ENCODE measurements at places on chromosomes 7 and 10.

- DNase-seq: no peak
Measured at GRCh38 chr7:6480323-6480660, 32.5 kb upstream of the DAGLB start.

DNA sequence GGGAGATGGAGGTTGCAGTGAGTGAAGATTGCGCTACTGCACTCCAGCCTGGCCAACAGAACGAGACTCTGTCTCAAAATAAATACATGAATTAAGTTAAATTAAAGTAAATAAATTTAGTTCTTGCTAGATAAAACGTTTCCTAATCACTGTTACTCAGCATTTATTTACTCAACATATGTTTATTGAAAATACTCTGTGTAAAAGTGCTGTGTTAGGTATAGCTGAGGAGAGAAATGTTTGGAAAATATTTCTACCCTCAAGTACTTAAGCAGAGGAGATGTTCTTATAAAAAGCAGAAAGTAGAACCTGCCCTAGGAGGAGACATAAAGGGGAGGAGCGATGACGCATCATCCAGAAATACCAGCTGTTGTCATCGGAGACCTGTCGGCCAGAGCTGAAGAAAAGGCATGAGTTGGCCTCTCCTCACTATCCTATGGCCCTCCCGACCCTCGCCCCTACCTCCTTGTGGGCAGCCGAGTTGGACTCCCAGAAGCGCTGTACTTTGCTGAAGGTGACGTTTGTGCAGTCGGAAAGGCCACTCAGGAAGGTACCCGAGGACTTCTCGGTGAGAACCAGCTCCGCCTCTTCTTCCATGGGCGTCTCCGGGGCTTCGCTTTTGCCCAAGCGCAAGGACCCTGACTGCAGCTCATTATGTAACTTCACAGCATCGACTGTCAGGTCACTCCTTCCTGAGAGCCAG, 1.1 kb downstream of the RRP12 start:
- DNase-seq: peak; percentile 20

DNA sequence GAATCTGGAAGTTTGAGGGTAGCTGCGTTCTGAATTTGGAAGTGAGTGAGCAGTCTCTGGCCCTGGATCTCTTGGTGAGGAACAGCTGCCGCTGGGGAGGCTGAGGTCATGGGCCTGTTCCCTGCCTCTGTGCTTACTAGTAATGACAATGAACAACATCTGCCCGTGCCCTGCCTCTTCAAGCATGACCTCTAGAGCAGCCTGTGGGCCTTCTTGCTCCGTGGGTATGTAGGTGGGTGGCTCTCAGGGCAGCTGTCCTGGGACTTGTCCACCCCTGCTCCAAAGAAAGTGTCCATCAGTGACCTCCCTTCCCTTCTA, 186.2 kb downstream of the CXCL12 start:
- no peak for DNase-seq

DNA sequence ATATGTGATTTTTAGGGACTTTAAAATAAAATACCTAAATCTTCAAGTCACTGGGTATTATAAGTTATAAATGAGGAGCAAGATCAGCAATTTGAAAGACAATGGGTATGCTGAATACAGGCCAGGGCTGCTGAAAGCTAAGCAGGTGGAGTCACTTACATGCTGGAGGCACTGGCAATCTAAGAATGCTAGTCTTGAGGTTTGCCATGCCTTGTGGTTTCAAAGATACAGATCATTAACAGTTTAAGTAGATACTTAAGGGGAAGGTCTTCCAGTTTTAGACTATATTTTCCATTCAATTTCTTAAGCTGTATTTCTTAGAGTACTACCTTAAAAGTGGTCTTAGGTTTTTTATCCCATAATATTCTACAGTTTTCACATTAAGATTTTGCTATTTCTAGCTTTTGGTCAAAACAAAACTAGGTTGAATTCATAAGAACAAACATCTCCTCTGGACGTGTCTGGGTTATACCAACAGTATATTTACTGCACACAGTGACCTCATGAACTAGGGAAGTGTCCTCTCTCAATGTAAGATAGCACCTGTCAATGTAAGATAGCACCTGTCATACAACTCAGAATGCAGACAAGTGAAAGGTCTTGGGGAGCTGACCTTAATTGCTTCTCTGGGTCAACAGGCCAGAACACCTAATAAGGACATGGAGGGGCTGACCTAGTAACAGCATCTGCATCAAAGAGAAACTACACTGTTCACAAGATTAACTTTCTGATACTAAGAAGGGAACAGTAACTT, 2.0 kb downstream of the SRI start:
- DNase-seq: no peak

DNA sequence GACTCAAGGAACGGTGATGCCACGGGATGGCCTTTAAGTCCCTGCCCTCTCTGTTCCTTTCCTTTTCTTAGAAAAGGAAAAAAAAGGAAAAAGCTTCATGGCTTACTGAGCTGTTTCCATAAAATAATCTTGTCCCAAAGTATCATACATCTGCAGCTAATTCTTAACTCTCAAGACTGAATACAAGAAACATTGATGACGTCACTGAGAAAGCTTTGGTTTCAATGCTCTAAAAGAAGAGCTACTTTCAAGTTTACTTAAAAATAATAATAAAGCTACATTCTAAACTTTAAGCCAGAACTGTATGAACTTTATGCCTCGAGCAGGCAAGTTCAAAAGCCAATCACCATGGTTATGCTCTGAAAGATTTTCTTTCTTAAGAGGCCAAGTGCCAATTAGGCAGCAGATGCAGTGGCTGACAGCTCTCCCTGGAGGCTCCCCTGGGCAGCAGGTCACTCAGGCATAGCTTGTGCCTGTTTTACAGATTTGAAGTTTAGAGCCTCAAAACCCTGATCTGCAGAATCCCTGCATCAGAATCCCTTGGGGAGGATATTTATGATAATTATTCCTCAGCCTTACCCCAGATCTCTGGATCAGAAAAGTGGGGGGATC, 165.0 kb downstream of the CHN2 start:
- no peak for DNase-seq

GRCh38 chr7:92781117-92781720, 55.2 kb downstream of the CDK6 start:
- no peak for DNase-seq

DNA sequence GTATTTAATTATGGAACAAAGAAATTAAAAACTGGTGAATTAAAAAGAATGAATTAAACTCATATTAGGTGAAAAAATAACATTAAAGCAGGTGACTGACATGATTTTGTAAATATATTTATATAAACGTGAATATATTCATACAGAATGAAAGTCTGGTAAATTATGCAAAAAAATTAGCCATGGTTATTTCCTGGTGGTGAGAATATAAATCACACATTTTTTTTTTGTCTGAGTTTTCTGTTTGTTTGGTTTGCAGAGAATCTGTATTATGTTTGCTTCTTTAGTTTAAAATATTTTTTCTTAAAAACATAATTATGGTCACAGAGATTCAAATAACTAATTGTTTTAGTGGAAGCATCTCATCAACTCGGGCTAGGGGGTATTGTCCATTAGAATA, 73.0 kb upstream of the CSTF2T start:
- no peak for DNase-seq

DNA sequence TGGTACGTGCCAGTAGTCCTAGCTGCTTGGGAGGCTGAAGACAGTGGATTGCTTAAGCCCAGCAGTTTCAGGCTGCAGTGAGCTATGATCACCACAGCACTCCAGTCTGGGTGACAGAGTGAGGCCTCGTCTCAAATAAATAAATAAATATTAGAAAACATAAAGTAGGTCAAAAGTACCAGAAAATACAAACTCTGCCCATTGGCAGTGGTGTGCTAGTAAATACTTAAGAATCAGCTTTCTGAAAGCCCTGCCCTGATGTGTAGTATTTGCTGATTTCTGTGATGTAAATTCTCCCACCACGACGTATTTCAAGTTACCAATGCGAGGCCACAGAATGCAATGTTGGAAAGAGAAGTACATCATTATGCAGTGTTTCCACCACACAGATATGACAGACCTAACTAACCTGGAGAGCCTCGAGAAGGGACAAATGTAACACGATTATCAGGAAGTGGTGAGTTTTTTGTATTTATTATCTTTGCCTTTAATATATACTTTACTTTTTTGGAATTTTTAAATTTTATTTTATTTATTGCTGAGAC, 11.8 kb upstream of the MAP3K8 start:
- DNase-seq: no peak

- DNase-seq: peak; percentile 61
Measured at GRCh38 chr10:27319752-27320431, 79.3 kb upstream of the ACBD5 start.

GRCh38 chr7:30727061-30727945, 24.6 kb upstream of the INMT start:
- DNase-seq: no peak

DNA sequence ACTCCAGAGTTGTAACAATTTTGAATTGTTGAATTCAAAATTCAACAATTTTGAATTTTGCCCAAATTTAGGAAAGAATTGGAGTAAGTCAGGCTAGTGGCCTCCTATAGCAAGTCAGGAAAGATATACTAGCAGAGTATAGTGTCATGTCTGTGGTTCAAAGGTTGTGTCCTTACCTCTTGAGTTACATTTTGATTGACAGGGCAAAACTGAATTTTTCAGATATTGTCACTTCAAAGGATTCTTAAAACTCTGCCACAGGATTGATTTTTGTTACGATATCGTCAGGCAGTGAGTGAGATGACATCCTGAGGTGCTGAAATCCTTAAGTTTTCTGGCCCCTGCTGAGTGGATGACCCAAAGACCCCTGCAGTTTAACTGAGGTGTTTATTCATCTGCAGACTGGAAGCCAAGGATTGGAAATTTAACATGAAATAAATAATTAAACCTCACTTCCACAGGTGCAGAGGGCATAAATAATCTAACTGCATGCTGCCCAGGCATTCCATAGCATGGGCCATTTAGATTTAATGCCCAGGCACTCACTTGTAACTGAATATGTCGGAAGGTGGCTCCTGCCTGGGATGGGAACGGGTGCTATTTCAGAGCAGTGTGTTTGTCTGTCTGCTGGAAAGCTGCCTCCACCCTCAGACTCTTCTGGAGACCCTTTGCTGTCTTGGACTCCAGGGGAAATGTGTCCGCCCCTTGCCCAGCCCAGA, 50.8 kb downstream of the RBM20 start:
- DNase-seq: no peak

DNA sequence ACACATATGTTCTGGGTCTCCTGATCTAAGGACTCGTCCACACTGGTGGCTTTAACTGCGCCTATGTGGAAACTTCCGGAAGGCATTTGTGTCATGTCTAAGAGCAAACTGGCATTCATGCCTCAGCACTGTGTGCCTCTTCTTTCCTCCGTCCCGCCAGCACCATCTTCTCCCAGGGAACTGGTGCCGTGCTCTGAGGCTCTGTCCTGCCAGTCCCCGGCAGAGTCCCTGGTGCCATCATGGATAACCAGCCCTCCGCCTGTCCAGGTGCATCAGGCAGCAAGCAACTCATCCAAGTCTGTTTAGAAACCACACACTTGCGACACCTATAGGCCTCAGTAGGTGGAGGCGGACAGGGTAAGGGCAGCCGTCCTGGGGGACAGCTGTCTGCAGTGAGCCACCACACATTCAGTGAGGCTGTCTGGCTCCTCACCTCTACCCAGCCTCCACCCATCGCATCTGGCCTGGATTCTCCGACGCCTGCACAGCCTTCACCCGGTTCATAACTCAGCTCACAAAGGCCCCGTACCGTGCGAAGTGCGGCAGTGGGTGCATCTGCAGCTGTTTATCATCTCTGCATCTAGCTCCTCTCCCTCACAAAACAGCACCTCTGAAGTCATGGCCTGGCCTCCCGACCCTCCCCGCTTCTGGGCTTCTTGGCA, 162.7 kb downstream of the DIP2C start:
- DNase-seq: no peak

DNA sequence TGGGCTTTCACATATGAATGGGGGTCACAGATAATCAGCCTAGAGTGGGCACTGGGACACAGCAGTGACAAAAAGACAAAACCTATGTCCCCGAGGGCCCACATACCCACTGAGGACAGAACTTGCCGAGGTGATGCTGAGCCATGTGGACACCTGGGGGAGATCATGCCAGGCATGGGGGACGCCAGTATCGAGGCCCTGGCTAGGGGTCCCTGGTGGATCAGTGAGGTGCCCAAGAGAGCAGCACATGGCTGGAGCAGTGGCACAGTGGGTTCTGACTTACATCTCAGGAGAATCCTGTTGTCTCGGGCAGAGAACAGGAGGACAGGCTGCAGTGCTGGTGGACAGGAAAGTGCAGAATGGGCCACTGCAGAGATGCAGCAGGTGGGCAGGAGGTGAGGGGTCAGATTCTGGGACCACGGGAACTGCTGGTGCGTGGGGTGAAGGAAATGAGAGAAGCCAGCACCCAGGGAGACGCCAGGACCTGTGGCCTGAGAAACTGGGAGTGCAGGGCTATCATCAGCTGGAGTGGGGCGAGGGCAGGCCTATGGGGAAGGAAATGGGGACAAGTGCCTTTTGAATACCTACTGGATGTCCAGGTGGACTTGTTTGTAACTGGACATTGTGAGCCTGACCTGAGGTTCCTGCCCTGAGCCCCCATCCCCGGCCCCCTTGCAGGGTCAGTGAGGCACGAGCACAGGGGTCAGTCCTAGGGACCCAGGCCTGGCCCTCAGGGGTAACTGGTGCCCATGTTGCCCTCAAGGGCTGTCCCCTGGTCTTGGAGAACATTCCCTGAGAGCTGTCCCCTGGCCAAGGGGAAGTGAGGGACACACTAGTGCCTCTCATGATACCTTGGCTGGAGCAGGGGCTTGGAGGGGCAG, 91.2 kb upstream of the RET start:
- no peak for DNase-seq

DNA sequence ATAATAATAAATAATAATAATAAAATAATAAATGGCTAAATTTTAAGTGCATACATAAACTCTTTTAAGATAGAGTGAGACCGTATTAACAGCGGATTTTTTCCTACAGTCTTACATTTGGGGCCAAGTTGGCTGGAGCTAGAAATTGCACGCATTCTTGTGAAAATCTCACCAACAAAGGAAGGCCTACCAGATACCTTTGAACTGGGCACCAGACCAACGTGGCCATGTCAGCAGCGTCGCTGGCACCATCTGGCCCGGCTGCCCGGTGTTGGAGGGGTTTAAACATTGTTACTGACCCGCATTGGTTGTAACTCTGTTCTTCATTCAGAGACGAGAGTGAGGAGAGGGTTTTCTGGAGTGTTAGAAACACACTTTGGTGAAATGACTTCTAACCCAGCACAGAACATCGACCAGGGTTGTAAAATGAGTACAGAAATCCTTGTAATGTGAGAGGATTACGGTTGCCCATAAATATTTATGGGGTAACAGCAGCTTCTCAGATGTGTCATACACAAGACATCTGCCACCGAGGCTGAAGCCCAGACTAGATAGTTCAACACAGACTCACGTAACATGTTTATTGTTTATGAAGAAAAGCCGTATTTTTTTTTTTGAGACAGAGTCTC, 34.6 kb upstream of the UNCX start:
- DNase-seq: no peak

GRCh38 chr10:436911-437665, 252.4 kb downstream of the DIP2C start:
- DNase-seq: peak; percentile 35

DNA sequence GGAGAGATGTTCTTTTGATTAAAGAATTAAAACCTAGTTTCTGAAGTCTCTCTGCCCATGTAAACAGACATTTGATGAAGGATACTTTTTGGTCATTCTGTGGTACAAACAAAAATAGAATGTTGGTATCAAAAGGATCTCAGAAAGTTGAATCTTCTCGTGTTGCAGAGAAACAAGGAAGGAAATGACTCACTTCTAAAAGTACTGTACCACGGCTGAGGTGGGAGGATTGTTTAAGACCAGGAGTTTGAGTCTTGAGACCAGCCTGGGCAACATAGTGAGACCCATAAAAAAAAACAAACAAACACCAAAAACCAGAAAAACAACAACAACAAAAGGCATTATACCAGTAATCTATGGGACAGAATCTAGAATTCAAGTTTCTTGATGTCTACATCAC, 69.7 kb downstream of the PRSS58 start:
- no peak for DNase-seq
